ENCODE measurements at places on chromosomes 2 and 18.

- DNase-seq, result no peak
Observed at GRCh38 chr18:59189008-59189407, 30.9 kb upstream of the GRP start.

DNA sequence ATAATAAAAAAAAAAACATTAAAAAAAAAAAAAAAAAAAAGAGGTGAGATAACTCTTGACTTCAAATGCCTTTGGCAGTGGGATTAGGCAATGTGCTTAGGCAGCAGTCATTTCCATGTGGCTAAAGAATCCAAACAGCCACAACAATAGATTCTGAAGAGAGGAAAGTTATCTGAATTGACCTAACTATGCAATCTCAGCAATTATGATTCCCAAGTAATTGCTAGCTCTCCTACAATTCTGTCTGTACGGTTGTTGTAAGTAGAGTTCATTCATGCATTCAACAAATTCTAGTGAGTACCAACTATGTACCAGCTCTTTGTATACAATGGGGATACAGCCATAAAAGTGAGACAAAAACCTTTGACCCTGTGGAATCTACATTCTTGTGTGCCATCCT is 3.6 kb downstream of the SRD5A2 start:
- DNase-seq, result no peak

DNA sequence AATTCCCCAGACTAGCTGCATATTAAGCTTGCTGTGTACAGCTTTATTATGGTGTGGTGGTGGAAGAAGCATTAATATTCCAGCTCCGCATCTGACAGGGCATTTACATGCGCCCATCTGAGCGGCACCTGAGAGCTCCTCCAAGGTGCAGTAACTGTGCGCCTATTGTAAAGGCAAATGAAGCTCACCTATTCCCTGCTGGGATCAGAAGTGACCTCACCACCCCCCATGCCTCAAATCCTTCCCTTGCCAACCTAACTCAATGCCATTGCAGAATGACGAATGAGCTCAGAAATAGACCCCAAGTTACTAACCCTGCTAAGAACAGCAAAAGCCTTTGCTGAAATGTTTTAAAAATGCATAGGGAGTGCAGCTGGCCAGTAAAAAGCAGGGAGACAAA is 14.3 kb downstream of the BCL11A start:
- DNase-seq, result no peak

- no peak for DNase-seq
Observed at GRCh38 chr2:48205137-48205798, 299.0 kb upstream of the FBXO11 start.

DNA sequence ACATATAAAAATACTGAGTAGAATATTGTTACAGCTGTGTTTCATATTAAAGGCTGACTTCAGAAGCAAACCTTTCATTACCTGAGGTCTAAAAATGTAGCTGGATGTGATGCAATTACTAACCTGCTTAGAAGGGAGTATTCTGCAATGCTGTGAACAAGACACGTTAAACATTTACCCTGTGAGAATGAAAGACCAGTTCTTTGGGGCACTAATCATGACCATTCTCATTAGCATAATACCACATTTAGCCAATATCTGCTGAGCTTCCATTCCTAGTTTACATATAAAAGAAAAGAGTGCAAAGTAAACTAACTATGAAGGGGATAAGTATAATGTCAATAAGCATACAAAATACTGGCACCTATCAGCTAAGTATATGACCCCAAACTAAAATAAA is 784.0 kb upstream of the KLHL29 start:
- DNase-seq, result no peak

GRCh38 chr2:203533676-203534591 is 1.2 kb downstream of the RAPH1 start:
- DNase-seq, result no peak

DNA sequence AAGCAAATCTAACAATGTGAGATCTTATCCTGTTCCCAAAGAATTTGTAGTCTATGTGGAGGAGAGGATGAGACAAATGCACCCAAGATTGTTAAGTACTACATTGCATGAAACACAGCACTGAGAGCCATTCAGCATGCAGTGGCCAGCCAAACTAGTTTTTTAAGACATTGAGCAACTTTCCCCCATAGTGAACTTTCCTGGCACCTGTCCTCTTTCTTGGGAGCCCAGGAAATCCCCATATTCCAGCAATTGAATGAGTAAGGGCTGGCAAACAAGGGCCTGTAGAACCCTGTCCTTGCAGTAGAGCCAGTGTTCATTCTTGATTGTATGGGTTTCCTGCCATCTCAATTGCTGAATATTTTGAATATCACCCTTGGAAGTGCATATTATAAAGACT is 58.8 kb upstream of the FIGN start:
- DNase-seq, result no peak

DNA sequence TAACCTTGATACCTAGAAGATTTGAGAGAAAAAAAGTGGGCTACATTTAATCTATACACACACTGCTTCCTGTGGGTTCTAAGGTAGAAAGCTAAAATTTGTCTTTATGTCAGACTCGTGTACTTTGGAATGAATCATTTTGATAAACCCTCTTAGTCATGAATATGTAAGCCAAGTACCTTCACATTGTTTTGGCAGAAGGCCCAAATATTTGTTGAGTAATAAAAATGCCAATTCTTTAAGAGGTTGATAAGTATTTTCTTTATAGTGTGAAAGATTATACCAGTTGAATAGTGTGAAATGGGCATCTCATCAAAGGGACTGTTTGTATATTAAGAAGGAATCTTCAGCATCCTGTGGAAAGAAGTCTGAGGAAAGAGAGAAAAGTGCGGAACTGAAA is 1464.7 kb upstream of the ZEB2 start:
- no peak for DNase-seq

DNA sequence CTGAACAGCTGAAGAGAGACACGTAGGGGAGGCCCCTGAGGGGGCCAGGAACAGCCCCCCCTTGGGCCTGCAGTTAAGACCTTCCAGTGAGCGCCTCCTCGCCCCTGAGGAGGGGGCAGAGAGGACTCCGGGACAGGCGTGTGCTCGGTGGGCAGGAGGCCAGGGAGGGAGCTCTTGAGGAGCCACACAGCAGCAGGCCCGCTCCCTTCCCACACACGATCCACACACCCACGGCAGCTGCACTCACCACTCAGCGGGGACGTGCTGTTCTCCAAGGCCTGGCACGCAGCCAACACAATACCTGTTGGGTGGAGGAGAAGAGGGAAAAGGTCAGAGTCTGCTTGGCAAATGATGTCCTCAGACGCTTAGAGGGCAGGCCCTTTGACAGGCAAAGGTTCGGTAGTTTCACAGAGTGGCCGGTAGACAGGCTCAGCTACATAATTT is 39.0 kb downstream of the TGFA start:
- DNase-seq, result no peak

GRCh38 chr2:100541404-100541803 is 21.4 kb upstream of the PDCL3 start:
- no peak for DNase-seq

- DNase-seq, result no peak
Observed at GRCh38 chr2:151904021-151904420, 75.8 kb upstream of the ARL5A start.

GRCh38 chr2:159960414-159960813 is 102.0 kb downstream of the PLA2R1 start:
- peak; percentile 15 for DNase-seq

DNA sequence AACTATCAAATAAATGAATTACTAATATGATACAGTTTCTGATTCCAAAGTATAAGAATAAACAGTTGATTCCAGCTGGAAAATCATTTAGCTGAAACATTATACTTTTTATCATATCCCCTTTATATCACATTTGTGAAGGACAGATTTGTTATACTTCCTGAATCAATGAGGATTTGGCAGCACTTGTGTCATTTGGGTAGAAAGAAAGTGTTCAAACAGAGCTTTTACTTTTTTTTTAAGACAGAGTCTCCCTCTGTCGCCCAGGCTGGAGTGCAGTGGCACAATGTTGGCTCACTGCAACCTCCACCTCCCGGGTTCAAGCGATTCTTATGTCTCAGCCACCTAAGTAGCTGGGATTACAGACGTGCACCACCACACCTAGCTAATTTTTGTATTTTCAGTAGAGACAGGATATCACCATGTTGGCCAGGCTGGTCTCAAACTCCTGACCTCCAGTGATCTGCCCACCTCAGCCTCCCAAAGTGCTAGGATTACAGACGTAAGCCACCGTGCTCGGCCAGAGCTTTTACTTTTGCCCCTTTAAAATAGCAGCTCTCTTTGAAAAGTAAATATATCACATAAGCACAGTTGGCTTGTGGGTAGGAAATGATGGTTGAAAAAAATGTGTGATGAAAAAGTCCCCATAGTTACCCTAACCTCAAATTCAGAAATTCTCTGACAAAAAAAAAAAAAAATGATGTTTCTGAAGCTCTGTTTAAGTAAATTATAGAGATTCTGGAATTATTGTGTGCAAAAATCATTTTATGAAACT is 95.2 kb downstream of the DTNA start:
- no peak for DNase-seq

DNA sequence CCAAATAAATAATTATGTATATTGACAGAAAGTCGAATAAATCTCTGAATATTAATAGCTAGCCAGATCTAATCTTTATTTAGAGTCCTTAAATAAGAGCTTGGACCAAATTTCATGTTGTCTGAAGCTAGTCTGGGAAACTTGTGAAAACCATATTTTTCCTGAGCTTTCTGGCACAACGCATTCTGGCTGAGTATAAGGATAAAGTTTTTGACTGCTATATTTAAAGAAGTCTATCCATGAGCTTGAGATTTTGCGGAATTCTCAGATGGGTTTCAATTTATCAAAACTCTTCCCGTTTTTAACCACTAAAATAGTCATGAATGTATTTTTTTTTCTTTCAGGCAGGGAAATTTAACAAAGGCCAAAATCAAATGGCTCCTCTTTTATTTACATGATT is 23.8 kb downstream of the FAP start:
- no peak for DNase-seq

- DNase-seq, result no peak
Observed at GRCh38 chr2:105890856-105891255, 146.1 kb downstream of the NCK2 start.

GRCh38 chr2:180559771-180560170 is 420.6 kb upstream of the UBE2E3 start:
- no peak for DNase-seq

- no peak for DNase-seq
Observed at GRCh38 chr18:8643326-8643878, 34.2 kb downstream of the RAB12 start.

DNA sequence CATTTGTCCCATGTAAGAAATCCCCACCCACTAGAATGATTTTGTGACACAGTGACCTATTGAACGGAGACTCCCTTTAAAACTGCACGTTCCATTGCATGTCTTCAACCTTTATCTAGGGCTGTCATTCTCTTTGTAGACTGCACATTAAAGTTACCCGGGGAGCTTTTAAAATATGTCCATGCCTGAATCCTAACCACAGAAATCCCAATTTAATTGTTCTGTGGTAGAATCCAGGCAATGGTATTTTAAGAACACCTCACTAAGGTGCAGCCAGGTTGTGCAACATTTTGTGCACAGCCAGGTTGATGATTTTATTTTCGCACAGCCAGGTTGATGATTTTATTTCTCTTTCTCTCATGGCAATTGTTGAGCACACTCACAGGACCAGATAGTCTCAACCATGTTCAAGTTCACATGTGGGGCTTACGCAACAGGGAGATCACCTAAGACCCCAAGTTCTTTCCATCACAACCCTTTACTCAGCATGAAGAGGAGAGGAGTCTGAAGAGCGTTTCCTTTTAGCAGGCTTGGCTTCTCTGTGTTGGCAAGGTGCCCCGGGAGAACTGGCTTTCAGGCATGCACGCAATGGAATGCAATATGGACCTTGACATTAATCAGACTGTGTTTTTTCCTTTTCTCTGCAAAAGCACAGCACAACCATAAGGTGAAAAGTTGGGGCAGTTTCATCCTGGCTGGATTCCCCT is 467.3 kb upstream of the ETAA1 start:
- no peak for DNase-seq

DNA sequence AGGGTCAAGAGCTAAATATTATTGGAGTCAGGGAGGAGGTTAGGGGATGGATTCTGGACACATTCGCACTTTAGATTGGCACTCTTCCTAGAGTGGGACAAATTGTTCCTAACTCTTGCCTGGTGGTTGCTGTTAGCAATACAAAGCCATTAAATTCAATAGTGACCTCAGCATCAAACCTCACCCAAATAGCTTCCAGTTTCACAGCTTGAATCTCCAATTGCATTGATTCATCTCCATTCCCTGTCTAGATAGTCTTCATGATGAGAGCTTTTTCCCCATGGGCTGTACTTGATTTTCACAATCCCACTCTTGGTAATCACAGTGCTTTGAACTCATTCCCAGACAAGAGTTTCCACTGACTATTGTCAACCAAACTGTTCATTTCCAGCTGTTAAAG is 585.9 kb upstream of the SYT4 start:
- DNase-seq, result no peak

DNA sequence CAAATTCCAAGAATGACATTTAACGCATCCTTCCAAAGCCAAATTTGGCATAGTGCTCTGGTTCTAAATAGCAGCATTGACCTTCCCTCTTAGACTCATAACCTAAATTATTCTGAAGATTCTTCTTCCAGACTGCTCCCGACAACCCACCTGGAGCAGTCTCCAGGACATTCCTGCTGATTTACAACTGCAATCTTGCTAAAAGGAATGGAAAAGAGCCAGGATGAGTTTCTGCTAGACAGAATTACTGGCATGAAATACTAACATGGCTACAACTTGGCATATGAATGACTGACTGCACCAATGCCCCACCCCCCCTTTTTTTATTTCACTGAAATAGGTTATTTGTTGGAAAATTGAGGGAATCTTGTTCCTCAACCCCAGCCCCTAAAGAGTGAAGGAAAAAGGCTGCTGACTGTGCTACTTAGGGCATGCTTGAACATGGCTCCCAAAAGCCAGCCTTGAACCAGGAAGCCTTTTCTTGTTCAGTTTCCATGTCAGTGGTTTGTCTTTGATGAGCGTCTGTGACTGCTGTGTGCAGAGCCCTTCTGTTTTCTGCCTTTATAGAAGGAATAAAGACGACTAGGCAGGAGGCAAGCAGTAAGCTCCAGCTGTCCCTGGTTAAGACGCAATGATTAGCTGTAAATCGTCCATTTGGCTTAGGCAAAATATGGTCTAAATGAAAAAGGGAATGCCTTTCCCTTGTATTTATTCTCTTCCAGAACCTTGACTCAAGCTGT is 47.4 kb upstream of the ITGB6 start:
- DNase-seq, result no peak

- no peak for DNase-seq
Observed at GRCh38 chr18:37385846-37386778, 179.5 kb downstream of the CELF4 start.
